Astrocyte of the cerebellum (primary cell): ENCODE measurements at places on chromosomes 5 and 9.

- no peak for DNase-seq
These were observed 212.3 kb upstream of the GRAMD2B start for GRCh38 chr5:126210955-126211354.

DNA sequence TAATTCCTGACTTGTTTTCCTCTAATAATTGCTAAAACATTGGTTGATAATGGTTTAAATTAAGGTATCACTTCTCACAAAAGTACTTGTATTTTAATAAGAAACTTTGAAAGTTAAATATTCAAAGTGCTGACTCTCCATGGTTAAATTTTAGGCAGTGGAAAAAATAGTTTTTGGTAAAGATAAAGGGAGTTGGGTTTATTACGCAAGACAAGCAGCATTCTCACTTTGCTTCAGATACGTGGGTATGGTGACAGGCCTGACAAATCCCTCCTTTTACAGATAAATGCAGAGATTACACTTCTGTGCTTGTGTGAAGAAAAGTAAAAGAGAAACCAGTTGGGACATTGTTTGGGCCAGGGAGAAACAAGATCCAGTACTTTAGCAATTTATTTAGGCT, 14.5 kb upstream of the FAM170A start:
- no peak for DNase-seq

- no peak for DNase-seq
These were observed 249.6 kb downstream of the DENND1A start for GRCh38 chr9:123680352-123680751.

GRCh38 chr9:115596021-115596745, 478.2 kb upstream of the TNC start:
- peak; percentile 98 for DNase-seq

GRCh38 chr5:10712574-10713366, 48.3 kb downstream of the DAP start:
- DNase-seq: no peak

GRCh38 chr9:20713172-20713571, 29.1 kb downstream of the FOCAD start:
- no peak for DNase-seq

DNA sequence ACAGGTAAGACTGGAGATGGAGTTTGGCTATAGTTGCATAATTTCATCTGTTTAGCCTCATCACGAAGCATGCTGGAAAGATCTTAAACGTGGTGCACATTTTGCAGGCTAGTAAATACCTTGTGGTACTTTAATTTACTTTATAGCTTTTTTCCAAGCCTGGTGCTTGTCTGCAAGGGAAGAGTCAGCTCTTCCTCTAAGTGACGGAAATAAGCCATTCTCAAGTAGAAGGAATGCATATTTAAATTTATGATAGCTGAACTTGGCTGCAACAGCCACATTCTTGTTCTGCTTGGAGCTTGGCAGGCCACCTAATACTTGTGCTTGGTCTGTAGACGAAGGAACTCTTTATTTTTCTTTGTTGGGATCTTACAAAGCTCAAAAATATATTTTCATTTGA, 188.0 kb upstream of the PIK3R1 start:
- DNase-seq: peak; percentile 59

DNA sequence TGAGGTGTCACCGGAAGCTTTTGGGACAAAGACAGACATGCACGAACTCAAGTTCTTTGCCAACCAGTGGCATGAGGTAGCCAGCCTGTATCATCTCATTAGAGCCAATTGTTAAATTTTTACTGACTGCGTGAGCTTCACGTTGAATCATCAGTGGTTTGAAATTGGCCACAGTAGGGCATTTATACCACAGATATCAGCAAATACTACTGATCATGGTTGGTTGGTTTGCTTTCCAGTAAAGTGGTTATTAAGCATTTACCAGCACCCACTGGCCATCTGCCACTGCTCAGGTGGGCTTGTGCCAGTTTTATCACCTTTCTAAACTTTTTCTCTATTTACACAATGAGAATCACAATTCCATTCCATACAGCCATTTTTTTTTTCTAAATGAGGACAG, 28.4 kb upstream of the SHC3 start:
- DNase-seq: no peak

DNA sequence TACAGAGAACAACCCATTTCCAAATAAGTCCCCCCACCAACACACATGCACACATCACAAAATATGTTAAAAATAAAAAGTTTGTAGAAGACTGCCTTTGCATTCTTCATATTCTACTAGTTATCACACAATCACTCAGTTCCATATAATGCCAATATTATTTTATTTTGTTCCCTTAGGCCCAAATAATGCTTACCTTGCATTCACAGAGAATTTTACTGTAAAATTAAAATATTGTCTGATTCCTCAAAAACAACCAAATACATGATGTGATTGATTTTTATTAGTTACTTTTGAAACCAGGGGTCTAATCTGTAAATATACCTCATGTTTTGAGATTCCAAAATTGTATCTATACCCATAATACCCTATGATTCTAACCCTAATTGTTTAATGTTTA, 536.9 kb downstream of the CDH12 start:
- no peak for DNase-seq

GRCh38 chr9:113380869-113381378, 4.1 kb upstream of the HDHD3 start:
- DNase-seq: no peak

GRCh38 chr9:136086951-136087740, 7.9 kb downstream of the NACC2 start:
- DNase-seq: no peak

DNA sequence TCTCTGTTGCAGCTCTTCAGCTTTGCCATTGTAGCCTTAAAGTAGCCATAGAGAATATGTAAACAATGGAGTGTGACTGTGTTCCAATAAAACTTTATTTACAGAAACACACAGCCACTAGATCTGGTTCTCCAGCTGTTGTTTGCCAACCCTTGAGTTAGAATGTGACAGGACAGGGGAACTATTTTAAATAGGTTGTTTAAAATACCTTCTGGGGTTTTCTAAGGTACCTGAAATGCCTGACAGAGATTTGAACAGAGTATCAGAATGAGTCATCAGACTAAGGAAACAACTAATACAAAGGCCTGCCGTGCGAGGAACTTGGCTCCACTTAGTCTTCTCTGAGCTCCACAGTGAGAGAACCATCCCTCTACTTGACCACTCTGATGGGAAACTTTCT, 85.4 kb downstream of the HSD17B4 start:
- DNase-seq: peak; percentile 66

DNA sequence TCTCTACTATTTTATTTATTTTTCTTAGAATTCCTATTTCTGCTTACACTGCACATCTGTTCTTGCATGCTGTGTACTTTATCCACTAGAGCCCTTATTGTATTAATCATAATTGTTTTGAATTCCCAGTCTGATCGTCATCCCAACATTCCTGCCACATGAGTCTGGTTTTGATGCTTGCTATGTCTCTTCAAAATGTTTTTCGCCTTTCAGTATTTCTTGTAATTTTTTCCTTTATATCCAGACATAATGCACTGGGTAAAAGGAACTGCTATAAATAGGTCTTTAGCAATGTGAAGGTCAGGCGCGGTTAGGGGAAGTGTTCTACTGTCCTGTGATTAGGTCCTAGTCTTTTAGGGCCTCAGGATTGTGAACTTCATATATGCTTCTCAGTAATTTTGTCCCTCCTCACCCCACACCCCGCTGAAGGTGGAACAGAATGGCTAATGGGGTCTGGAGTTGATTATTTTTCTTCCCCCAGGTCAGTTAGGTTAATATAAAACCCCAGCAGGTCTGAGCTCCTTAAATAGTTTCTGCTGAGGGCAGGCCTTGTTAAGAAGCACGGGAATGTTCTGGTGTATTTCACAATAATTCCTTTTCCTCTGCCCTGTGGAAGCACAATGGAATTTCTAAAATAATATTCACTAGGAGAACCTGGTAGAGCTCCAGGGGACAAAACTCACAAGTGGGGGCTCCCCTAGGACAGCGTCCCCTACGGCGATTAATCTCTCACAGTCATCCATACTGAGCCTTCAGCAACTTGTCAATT, 146.6 kb upstream of the TUT7 start:
- peak; percentile 81 for DNase-seq

- no peak for DNase-seq
These were observed 819.9 kb upstream of the GRAMD2B start for GRCh38 chr5:125603321-125603720.

DNA sequence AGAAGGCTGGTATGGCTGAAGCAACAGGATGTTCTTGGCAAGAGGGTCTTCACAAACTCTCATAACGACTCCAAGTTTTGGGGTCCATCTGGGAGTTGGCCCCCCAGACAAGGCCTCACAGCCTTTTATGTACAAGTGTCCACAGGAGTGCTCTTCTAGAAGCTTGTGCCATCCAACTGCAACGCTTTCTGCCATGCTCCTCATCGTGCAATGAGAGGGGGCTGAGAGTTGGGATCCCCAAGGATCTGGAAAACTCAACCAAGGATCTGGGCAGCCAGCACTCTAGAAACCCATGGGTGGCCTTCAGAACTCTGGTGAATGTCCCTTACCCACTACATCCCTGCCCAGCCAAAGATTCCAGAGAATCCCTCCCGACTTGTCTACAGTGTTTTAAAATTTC, 8.5 kb upstream of the AMBP start:
- DNase-seq: no peak

- no peak for DNase-seq
These were observed 2.0 kb downstream of the GALNT12 start for GRCh38 chr9:98809311-98810101.

DNA sequence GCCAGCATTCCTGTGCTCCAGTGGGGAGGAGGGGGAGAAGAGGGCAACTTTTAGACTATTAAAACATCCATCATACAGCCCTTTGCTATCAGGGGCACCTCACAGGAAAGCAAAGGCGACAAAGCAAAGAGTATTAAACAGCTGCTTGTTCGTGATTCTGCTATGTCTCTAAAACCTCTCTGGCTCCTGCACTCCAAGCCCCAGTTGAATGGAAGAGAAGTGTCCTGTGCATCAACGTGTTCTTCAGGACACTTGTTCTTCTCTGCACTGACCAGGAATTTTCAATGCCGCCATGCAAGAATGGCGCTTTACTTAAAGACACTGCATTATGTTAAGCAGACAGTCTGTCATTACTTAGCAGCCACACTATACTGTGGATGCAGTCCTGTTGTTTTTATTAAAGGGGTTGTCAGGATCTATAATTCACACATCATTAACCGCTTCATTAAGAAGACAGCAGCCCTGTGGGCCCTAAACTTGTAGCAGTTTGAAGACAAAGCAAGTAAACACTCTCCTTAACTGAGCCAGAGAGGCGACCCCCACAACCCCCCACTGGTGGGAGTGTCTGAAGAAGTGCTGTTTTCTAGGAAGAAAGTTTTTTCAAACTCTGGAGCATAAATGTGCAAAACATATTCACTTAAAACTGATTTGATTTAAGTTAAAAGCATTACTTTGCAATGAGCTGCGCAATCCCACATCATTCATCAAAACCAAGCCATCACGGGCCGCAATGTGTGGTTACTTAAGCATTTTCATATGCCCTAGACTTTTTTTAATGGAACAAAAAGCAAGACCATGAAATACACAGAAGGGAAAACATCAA, 164.5 kb downstream of the ZNF608 start:
- DNase-seq: no peak

GRCh38 chr9:33297432-33297831, 7.1 kb downstream of the NFX1 start:
- DNase-seq: no peak

DNA sequence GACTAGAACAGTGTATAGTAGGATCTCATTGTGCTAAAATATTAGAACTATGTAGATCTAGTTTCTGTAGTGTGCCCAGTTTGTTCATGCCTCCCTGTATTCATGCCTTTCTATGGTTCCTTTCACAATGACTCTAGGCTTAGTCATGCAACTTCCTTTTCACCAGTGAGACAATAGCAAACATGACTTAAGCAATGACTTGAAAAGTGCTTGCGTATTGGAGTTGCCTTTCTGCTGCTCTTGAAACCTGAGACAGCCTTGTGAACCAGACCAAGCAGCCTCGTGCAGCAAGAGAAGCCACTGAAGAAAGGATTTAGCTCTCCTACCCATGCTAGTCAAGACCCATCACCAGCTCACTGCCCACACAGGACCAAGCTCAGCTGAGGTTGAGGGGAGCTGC, 294.5 kb upstream of the TAS2R1 start:
- DNase-seq: peak; percentile 88

DNA sequence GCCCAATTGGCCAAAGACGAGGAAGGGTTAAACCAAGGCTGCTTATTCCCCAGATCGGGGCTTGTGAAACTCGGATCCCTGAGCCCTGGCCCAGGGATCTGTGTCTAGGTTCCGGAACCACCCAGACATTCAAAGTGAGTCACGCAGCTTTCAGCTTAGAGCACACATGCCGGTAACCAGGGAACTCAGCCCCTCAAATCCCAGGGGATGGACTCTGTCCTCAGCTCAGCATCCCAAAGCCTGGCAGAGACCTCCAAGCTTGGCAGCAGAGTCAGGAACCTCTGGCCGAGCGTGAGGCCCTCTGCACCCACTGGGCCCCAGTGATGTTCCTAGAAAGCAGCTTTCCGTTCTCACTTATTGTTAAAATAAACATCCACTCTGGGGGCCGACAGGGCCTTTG, 5.1 kb downstream of the PNPLA7 start:
- DNase-seq: no peak

- no peak for DNase-seq
These were observed 72.4 kb upstream of the NTRK2 start for GRCh38 chr9:84597131-84597530.

- no peak for DNase-seq
These were observed 202.7 kb downstream of the SEMA6A start for GRCh38 chr5:116371935-116372334.

- no peak for DNase-seq
These were observed 14.7 kb upstream of the ARRDC3 start for GRCh38 chr5:91397791-91398190.

DNA sequence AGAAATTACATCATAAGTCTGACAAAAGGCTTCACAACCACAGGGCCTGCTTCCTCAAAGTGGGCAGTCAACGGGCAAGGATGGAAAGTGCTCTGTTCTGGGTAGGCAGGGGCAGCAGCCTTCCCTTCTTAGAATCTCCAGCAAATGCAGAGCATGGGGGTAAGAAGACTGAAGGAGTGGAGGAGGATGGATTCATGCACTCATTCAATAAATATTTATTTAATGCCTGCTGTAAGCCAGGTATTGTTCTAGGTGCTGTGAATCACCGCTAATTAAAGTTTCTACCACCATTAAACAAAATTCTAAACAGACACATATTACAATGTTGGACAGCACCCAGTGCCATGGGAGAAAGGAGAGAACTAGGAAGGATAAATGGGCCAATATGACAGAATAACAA, 195.6 kb downstream of the ELAVL2 start:
- no peak for DNase-seq

DNA sequence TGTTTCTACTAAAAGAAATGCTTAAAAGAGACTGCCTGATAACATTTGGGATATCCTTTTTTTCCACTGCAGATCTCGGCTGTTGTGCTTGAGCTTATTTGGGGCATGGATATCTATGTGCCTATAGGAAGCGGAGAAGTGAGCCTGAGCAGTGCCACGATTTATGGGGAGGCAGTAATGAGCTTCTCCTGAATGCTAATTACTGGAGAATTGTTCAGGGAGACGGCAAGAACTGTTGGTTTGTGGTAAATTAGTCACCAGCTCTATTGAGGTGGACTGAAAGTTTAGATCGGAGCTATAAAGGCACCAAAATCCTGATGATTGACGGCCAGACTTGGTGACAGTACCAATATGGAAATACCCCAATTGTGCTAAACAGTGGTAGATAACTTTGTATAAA, 186.5 kb downstream of the ARHGEF28 start:
- DNase-seq: no peak
